ENCODE measurements at places on chromosomes 11 and 22. TPM values are rescaled to one million over a fixed set of nuclear protein-coding genes. Genes with fewer than 3 reads are reported as not detected.

GRCh38 chr11:114157476-114158050 lies 98.1 kb downstream of the ZBTB16 start:
- H3K27me3 ChIP-seq: no peaks in the 10 kb centered on the region
- H3K4me3 ChIP-seq: no peak overlapping the region

Gene TMEM179B
- 105 TPM for total RNA-seq

Gene SLC22A6
- total RNA-seq: not detected

Gene TMEM45B
- not detected for total RNA-seq

Gene PHOX2A
- not detected for total RNA-seq

Data from tibial nerve (tissue), 4 donors.